Endothelial cell of coronary artery (primary cell): ENCODE measurements at places on chromosomes 2 and 18. TPM values are rescaled to one million over a fixed set of nuclear protein-coding genes. Genes with fewer than 3 reads are reported as not detected.

The SULT1C4 gene
- 4.3 and 9.3 TPM in 2 replicates for total RNA-seq

The SLC5A7 gene
- total RNA-seq, result not detected in 2 replicates

The ANKRD29 gene
- 0.27 and 0.85 TPM in 2 replicates for total RNA-seq

The RAB6C gene
- total RNA-seq, result under 0.01 TPM in 1 of 2 replicates, not detected in the other

The DSG1 gene
- total RNA-seq, result not detected in 2 replicates

The AOX1 gene
- total RNA-seq, result 3.9 and 14.3 TPM in 2 replicates

The CXCR1 gene
- total RNA-seq, result not detected in 2 replicates

The L3MBTL4 gene
- not detected in 2 replicates for total RNA-seq

The ITPRIPL1 gene
- 0.75 and 0.99 TPM in 2 replicates for total RNA-seq

The ECEL1 gene
- not detected in 2 replicates for total RNA-seq

The UGT1A5 gene
- total RNA-seq, result not detected in 2 replicates

The TEKT4 gene
- total RNA-seq, result not detected in 2 replicates

The IL1A gene
- total RNA-seq, result 0.75 and 1.8 TPM in 2 replicates

The BOLL gene
- not detected in 2 replicates for total RNA-seq

The SIX2 gene
- total RNA-seq, result under 0.01 and 4.4 TPM in 2 replicates

The KLHL41 gene
- total RNA-seq, result 0.09 and 0.19 TPM in 2 replicates

The XDH gene
- total RNA-seq, result not detected in 2 replicates

The ZAP70 gene
- total RNA-seq, result not detected in 2 replicates

The HJURP gene
- total RNA-seq, result 7.9 and 19.0 TPM in 2 replicates

The ZBTB7C gene
- not detected in 2 replicates for total RNA-seq

The CTLA4 gene
- not detected in 2 replicates for total RNA-seq

The ASXL3 gene
- 0.18 TPM in 1 of 2 replicates, not detected in the other for total RNA-seq

The CHST10 gene
- total RNA-seq, result 11.5 and 13.0 TPM in 2 replicates

The CTDSP1 gene
- 34.9 and 66.9 TPM in 2 replicates for total RNA-seq

The KIAA2012 gene
- not detected in 2 replicates for total RNA-seq

The AQP12A gene
- not detected in 2 replicates for total RNA-seq

The OTOS gene
- total RNA-seq, result not detected in 2 replicates

The NPHP1 gene
- total RNA-seq, result 2.7 and 4.3 TPM in 2 replicates

The TDRD15 gene
- under 0.01 TPM in 1 of 2 replicates, not detected in the other for total RNA-seq

The ATG4B gene
- 75.1 and 77.1 TPM in 2 replicates for total RNA-seq

The ERFE gene
- 0.09 and 0.66 TPM in 2 replicates for total RNA-seq

The AMER3 gene
- not detected in 2 replicates for total RNA-seq

The ABCG8 gene
- not detected in 2 replicates for total RNA-seq

The NEU2 gene
- total RNA-seq, result not detected in 2 replicates

The ICOS gene
- not detected in 2 replicates for total RNA-seq

The KCNF1 gene
- 0.09 and 1.9 TPM in 2 replicates for total RNA-seq

The KYNU gene
- total RNA-seq, result not detected in 2 replicates

The DTYMK gene
- total RNA-seq, result 27.4 and 42.6 TPM in 2 replicates

The ZNF516 gene
- 9.4 and 12.2 TPM in 2 replicates for total RNA-seq

The TMEM185B gene
- 24.6 and 27.5 TPM in 2 replicates for total RNA-seq

The REEP1 gene
- 0.09 TPM in 1 of 2 replicates, not detected in the other for total RNA-seq

The SULT1C2 gene
- not detected in 2 replicates for total RNA-seq

The COQ10B gene
- 22.6 and 27.4 TPM in 2 replicates for total RNA-seq

The FASTKD1 gene
- total RNA-seq, result 19.3 and 23.1 TPM in 2 replicates

The CD8B gene
- total RNA-seq, result not detected in 2 replicates
